ENCODE measurements at places on chromosomes 11 and 22.

GRCh38 chr11:61377461-61378160, 14.8 kb upstream of the TMEM216 start:
- no peak for DNase-seq

GRCh38 chr22:39942439-39943230, 17.6 kb upstream of the TMA7B start:
- no peak for DNase-seq

- DNase-seq = no peak
Measured at GRCh38 chr22:23478175-23478574, 101.9 kb downstream of the IGLL1 start.

- DNase-seq = no peak
Measured at GRCh38 chr11:70402016-70402415, 3.7 kb downstream of the CTTN start.

DNA sequence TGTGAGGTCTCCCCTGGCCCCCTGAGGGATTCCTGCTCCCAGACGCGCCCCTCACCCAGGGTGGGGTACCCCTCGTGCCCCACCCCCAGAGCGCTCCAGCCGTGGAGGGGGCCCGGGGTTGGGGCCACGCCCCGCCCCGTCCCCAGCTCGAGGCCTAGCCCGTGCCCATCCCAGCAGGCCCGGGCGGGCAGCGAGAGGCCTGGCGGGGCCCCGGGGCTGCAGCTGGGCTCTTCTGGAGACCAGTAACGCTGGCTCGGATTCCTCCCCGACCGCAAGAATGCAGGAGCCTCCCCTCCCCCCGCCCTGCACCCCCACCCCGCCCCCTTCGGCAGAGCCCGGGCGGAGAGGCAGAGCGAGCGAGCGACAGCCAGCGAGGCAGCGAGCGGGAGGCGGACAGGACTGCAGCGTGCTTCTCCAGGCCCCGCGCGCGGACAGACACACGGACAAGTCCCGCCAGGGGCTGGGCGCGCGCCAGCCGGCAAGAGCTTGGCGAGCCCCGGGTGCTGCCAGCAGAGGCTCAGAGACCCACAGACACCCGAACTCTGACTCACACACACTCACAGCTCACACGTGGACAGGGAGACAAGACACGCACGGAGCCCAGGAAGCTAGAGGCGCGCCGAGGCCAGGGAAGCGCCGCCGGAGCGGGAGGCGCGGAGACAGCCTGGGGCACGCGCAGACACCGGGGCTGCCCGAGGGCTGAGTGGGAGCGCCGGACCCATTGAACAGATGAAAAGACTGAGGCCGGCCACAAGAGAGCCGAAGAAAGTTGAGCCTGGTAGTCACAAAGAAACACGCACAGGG, 15.2 kb downstream of the BCL9L start:
- peak; percentile 69 for DNase-seq

- no peak for DNase-seq
Measured at GRCh38 chr11:108587109-108587508, 6.5 kb downstream of the EXPH5 start.

GRCh38 chr22:42138122-42138770, 7.6 kb upstream of the CYP2D6 start:
- DNase-seq = peak; percentile 11
